ENCODE measurements at places on chromosomes 6 and 20.

- no peak for DNase-seq
Measured at GRCh38 chr6:127115746-127116145, 2.7 kb upstream of the RSPO3 start.

DNA sequence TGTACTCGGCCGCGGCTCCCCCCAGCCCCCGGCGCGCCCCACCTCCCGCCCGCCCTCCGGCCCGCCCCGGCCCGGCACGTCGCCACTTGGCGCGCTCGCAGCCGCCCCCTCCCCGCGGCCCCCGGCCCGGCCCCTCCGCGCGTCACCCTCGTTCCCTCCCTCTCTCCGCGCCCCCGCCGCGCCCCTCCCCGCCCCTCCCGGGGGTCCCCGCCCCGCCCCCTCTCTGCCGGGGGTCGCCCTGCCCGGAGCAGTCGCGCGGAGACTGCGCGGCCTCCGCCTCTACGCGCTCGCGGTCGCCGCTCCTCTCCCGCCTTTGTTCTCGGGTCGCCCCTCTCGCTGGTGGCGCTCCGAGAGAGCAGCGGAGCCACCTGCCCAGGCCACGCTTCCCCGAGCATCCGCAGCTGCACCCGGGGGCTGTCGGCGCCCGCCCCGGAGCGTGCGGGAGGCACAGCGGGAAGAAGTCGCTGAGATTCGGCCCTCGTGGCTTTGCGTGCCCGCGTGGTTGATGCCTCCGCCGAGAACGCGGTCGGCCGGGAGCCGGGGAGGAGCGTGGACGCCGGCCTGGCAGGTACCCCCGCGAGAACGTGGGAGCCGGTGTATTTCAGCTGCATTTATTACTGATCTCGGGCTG, at the start of gene PHF10:
Gene PHF10, minus strand, starts transcription at position 7 of the 631 bp plus-strand sequence. CDS start 569 bp downstream, outside the sequence.
- DNase-seq, result peak; percentile 56

DNA sequence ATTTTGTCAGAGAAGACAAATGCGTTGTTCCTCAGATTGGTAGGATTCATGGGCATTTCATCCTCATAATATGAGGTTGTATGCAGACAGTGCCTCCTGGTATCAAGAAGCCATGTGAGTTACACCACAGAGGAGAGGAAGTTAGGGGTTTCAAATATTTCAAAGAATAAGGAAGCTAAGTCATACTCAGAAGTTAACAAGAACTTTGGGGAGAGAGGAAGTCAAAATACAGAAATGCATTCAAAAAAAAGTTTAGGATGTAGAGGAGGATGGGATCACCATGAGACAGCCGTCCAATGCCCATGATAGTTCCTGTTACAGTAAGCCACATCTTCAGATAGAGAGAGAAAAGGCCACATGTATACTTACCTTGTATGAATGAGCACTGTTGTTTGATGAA, 22.3 kb downstream of the HLA-DOB start:
- DNase-seq, result no peak

DNA sequence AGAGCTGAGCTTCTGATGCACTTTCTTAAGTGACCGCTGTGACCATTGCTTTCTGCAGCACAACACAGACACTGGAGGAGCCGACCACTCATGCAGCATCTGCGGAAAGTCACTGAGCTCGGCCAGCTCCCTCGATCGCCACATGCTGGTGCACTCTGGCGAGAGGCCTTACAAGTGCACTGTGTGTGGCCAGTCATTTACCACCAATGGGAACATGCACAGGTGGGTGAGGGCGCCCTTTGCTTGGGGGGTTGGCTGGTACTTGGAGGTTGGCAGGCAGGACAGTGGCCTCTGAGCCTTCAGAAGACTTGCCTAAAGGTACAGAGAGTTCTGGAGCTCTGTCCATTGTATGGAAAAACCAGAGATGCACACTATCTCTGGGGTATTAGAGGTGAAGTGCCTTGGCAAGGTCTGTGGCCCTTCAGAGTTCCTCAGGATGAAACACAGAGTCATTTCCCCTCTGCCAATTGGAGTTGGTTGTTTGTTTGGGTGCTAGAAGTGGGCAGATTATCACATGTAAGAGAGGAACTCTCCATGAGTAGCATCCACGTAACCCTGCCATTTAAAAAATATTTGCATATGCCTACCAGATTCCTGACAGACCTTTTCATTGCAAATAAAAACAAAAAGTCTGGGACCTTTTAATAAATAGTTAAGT, 81.5 kb downstream of the RREB1 start:
- no peak for DNase-seq

DNA sequence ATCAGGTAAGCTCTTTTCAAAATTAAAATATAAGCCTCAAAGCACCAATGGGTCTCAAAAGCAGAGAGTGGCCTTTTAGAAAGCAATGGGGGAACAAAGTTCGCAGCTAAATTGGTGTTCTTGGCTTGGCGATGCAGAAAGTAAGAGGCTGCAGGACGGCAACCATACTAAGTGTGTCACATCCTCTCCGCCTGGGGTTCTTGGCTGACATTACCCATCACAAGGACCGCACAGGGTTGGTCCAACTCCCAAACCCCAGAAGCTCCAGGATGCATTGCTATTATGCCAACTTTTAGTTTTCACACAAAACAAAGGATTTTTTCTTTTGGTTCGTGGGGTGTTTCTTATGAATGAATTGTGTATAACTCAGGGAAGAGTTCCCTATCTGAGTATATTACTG, 124.8 kb downstream of the PRKN start:
- no peak for DNase-seq

- no peak for DNase-seq
Measured at GRCh38 chr6:88920088-88920487, 43.3 kb downstream of the RNGTT start.

GRCh38 chr6:20705741-20706140, 171.5 kb downstream of the CDKAL1 start:
- no peak for DNase-seq

- no peak for DNase-seq
Measured at GRCh38 chr6:169618526-169619490, 83.0 kb downstream of the WDR27 start.

GRCh38 chr6:29439006-29439405, at the start of gene OR10C1:
Gene OR10C1 (plus strand): TSS chr6:29439306. CDS start chr6:29440016, 710 bp downstream.
- no peak for DNase-seq

DNA sequence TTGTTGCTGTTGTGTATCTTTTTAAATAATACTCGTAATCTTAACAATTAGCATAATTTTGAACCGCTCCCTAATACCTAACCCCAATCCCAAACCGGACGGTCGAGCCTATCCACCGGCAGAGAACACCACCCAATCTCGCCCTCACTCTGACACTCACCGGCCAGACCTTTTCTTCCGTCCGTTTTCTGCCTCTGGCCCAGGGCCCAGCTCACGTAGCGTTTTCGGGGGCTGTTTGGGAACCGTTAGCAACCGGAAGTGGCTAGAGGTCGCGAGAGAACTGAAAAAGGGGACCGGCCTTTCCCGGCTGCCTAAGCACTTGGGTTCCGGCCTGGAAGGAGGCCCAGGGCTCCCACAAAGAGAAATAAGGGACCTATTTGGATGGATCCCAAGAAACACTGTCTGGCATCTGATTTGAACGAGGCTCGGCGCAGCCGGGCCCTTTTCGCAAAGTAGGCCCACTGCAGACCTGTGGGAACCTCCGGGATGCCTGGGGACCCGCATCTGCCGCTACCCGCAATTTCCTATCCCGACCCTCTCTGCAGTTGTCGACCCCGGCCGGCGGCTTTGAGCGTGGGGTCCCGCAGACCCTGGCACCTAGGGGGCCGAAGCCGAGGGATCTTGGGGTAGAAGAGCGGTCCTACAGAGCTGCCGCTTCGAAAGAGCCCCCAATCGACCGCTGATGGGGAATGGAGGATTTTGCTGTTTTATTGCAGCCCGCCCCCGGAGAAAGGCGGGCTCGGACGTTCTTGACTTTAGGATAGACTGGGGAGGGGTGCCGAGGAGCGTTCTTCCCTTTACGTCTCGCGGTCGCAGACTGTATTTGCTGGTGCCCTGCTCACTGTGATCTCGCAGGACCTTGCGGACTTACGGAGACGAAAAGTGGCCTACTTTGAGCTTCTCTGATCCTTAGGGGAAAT, 4.8 kb upstream of the ZKSCAN8 start:
- DNase-seq, result peak; percentile 35

- DNase-seq, result no peak
Measured at GRCh38 chr6:169966312-169967181, 215.1 kb downstream of the ERMARD start.

DNA sequence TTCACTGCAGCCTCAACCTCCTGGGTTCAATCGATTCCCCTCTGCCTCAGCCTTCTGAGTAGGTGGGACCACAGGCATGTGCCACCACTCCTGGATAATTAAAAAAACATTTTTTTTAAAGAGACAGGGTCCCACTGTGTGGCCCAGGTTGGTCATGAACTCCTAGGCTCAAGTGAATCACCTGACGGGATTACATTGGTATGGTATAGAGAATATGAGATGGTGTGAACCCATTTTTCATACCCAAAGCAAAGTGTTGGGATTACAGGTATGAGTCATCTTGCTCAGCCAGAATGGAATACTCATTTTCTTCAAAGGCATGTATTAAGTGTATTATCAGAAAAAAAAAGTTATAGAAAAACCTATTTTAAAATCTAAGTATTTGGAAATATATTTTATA, 114.2 kb downstream of the AHI1 start:
- DNase-seq, result no peak

DNA sequence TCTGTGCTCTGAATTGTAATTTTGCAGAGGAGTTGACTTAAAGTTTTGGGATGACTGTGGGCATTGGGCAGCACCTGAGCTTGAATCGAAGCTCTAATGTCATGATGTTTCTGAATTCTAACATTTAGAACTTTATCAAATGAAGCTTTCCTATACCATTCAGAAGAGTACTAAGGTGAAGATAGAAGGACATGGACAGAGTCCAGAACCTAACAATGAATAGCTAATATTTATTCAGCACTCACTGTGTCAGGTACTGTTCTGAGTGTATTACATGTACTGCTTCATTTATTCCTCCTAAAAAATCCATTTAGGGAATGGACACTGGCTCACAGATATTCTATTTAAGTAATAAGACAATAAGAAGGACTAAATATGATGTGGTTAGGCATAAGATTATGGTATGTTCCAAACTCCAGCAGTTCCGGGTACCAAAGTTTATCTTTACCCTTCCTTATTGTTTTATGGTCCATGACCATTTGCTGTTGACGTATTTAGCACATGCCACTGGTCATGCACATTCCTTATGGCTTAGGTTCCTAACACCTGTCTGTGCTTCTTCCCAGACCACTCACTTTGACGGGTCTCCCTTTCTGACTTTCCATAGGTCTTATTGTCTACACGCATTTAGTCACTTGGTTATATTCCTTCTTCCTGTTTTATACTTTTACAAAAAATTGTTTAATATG, 20.3 kb downstream of the BCKDHB start:
- no peak for DNase-seq

DNA sequence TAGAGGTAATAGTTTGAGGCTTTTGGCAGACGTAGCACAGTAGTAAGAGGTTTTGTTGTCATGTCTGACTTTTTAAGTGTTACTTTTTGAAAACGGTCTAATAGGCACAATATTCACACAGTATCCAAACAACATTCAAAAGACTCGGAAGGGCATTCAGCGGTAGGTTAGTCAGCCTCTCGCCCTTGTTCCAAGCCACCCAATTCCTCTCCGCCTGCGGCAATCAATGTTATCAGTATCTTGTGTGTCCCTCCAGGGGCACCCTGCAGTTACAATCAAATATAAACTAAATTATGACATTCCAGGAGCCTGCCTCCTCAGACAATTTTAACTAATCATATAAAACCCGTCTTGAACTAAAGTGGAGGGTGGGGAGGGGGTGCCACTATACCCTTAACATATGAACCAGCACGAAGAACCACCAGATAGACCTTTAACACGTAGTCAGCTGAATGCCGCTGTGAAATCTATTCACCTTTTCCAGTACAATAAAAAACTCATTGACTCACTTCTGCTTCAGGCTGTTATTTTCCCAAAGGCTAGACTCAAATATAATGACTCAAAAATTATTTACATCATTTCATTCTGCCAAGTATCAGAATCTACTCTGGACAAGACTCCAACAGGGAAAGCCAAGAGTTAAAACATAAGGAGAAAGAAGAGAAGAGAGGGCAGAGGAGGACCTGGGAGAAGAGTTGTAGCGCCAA, 1.6 kb downstream of the TENT5A start:
- no peak for DNase-seq

DNA sequence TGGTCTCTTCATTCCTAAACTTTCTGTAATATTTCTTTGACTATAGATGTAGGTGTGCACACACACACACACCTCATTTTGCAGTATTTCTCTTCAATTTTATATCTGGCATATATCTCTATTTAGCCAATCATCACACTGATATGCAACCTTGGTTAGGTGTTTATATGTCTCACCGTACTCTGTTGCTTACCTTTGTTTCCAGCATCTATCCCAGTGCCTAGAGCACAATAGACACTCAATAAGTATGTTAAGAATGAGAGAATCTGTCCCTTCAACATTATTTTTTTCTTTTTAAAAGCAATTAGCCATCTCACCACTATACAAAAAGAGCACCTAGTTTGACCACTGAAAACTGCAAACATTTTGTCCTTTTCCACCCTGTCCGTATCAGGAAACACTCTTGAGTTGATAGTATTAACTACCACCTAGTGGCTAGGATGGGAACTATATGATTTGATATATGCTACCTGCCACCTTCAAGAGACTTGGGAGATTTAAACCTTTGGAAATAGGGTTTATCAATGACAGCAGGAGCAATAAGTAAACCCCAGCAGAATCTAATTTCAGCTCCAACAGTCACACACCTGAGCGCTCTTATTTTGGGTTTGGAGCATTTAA, 48.7 kb upstream of the RSPO3 start:
- no peak for DNase-seq

- no peak for DNase-seq
Measured at GRCh38 chr6:153563001-153563400, 431.9 kb upstream of the RGS17 start.

- DNase-seq, result no peak
Measured at GRCh38 chr6:104531646-104532045, 328.1 kb downstream of the HACE1 start.

DNA sequence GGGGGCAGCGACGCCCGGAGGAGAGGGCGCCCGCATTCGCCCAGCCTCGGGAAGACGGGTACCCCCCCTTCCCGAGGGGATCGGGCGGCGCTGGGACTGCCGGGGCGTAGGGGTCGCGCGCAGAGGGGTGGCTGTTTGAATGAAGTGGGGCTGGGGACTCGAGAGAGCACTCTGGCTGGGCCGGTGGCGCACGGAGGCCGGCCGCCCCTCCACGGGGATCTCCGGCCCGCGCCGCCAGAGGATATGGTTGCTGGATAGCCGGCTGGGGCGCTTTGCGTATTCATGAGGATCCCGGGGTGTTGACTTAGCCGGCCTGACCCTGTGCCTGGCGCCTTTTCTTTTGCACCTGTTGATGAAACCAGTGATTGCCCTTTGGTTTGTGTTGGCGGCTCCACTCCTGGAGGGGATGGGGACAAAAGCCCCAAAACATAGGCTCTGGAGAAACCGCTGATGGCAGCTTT, 469 bp downstream of the SYNJ2 start:
- no peak for DNase-seq

GRCh38 chr6:49082611-49083010, 380.4 kb downstream of the MMUT start:
- DNase-seq, result no peak
